ENCODE measurements at places on chromosomes 2 and 18. TPM values are rescaled to one million over a fixed set of nuclear protein-coding genes. Genes with fewer than 3 reads are reported as not detected.

The EPAS1 gene
- total RNA-seq: 89.5 TPM

The ALK gene
- 0.04 TPM for total RNA-seq

The MYO7B gene
- 0.04 TPM for total RNA-seq

The SELENOI gene
- total RNA-seq: 32.1 TPM

The ERBB4 gene
- total RNA-seq: 0.12 TPM

The PLCD4 gene
- total RNA-seq: 5.7 TPM

The GPR39 gene
- 1.4 TPM for total RNA-seq

The ANKRD12 gene
- 30.8 TPM for total RNA-seq

The NEUROD1 gene
- not detected for total RNA-seq

The ITGB6 gene
- total RNA-seq: 24.2 TPM

The SLC40A1 gene
- total RNA-seq: 11.8 TPM

The SLC38A11 gene
- total RNA-seq: 0.48 TPM

The CHRND gene
- total RNA-seq: not detected

The FBLN7 gene
- total RNA-seq: 1.4 TPM

The GKN1 gene
- not detected for total RNA-seq

The CAPN14 gene
- 191 TPM for total RNA-seq

The ST8SIA3 gene
- not detected for total RNA-seq

The DSG4 gene
- total RNA-seq: not detected

The FTCDNL1 gene
- total RNA-seq: 1.6 TPM
